ENCODE measurements at places on chromosomes 4 and X.

DNA sequence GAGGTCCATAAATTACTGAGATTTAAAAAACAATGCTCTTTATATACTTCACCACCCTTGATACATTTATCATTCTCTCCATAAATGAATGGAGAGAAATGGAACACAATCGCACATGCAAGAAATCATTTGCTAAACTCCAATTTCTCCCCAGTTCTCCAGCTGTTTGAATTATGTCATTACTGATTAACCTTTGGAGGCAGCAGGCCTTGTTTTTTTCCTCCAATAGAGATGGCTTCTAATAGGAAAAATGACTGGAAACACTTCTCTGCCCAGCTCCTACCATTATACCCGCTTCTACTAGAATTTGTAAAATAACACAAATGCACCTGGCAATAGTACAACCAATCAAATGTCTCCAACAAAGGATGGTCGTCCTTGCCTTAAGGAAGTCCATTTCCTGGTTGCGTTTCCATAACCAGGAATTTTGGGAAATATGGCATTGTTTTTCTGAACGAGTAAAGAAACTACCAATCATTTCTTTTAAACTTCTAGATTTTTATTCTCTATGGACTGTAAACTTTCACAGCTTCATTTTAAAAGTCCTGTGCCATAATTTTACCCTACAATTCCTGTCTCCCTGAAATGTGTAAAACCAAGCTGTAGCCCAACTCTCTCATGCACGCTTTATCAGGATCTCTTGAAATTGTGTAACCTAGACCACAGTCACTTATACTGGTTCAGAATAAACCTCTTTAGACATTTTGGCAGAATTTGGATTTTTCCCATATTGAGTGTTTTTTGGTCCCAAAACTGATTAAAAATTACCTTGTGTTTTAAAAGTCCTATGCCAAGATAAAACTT, 60.1 kb downstream of the APBB2 start:
- DNase-seq, result no peak

DNA sequence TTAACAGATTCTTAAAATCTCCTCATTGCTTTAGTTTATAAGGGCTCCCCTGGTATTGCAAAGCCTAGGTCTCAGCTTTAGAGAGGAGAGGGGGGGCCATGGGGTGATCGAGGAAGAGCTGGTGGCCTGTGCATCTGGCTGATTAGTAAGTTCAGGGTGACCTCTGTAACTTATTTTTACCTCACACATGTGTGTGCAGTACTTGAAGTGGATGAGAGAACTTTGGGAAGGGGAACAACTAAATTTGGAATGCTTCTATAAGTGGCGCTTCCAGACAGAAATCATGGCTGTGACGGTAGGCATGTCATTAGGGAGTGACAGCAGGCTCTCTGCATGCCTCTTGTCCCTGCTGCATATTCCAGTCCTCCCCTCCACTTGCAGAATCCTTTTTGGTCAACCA, 41.9 kb downstream of the FRAS1 start:
- DNase-seq, result no peak

GRCh38 chr4:53169695-53170617, 195.9 kb downstream of the SCFD2 start:
- no peak for DNase-seq

GRCh38 chr4:5756271-5756670, 45.3 kb downstream of the EVC start:
- no peak for DNase-seq

GRCh38 chr4:182264139-182264752, 21.0 kb downstream of the TENM3 start:
- DNase-seq, result no peak

GRCh38 chrX:86946569-86946968, 571.0 kb upstream of the KLHL4 start:
- no peak for DNase-seq

- no peak for DNase-seq
Observed at GRCh38 chr4:145852256-145852839, 86.3 kb downstream of the ZNF827 start.

GRCh38 chrX:37388413-37388812, 39.2 kb downstream of the PRRG1 start:
- DNase-seq, result no peak

DNA sequence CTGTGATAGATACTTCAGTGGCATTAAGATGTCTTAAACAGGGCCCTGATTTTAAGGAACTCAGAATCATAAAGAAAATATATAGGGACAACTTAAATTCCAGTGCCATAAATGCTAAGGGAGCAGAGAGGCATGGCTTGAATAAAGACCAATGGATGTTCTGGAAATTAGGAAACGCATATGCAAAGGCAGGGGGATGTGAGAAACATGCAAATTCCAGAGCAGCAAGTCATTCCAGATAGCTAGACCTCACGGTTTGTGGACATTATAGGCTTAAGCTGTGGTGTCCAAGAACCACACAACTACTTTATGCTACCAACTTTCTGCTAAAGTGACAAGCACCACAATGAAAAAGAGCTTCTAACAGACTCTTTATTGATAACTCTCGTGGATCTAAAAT, 132.6 kb upstream of the ANK2 start:
- peak; percentile 31 for DNase-seq

- no peak for DNase-seq
Observed at GRCh38 chrX:15233416-15234015, 36.4 kb downstream of the ASB9 start.

DNA sequence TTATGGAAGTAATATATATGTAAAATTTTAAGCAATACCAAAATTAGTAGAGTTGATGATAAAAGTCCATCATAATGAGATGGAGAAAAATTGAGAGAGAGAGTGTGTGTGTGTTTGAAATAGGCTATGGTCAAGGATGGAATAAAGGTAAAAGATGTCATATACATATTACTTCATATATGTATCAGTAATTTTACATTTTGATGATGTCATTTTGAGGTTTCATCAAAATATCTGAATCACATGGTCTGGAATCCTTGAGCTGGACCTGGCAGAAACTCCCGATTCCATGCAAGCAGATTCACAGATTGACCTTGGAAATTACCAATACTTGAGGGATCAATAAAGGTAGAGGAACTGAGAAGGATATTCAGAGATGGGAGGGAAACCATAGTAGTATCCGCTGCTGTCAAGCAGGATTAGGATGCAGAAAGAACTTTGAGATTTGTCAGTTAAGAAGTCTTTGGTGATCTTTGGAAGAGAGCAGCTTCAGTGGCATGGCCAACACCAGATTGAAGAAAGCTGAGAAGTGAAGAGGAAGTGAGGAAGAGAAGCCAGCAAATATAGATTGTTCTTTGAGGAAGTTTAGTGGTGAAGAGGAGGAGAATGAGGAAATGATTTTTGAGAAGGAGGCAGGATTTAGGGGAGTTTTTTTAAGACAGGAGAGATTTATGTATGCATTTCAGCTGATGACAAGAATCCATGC, 21.5 kb downstream of the DNAAF6 start:
- no peak for DNase-seq

DNA sequence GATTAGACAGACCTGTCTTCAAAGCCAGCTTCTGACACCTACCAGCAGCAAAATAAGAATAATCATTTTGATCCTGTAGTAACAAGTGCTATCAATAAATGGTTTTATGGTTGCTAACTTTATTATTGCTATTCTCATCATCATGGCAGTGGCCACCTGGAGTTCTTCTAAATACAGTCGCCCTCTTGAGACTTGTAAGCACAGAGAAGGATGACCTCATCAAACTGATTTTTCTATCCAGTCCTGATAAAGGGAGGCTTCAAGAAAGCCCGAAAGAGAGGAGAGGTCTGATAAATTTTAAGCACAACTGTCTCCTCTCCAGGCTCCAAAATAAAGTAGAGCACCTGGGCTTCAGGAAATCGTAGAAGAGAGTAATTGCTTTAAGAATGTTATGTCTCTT, 286.4 kb downstream of the USP46 start:
- no peak for DNase-seq

GRCh38 chr4:39043861-39044363, 11.7 kb upstream of the TMEM156 start:
- no peak for DNase-seq

GRCh38 chrX:24575496-24575895, 71.7 kb downstream of the PCYT1B start:
- no peak for DNase-seq

DNA sequence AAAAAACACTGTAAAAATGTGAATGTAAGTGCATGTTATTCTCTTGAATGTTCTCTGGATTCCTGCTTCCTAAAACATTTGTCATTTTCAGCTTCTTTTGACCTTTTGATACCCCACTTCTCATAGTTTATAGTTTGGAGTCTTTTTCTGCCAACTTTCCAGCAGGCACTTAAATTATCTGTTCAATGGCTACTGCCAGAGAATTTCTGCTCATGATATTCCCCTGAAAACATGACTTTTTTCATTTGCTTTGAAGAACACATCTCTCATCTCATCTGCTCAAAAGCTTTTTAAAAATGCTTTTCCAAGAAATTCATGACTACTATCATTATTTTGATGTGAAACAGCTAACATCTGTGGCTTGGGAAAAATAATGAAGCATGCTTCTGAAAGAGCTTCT, 269.7 kb upstream of the PCDH7 start:
- DNase-seq, result no peak

DNA sequence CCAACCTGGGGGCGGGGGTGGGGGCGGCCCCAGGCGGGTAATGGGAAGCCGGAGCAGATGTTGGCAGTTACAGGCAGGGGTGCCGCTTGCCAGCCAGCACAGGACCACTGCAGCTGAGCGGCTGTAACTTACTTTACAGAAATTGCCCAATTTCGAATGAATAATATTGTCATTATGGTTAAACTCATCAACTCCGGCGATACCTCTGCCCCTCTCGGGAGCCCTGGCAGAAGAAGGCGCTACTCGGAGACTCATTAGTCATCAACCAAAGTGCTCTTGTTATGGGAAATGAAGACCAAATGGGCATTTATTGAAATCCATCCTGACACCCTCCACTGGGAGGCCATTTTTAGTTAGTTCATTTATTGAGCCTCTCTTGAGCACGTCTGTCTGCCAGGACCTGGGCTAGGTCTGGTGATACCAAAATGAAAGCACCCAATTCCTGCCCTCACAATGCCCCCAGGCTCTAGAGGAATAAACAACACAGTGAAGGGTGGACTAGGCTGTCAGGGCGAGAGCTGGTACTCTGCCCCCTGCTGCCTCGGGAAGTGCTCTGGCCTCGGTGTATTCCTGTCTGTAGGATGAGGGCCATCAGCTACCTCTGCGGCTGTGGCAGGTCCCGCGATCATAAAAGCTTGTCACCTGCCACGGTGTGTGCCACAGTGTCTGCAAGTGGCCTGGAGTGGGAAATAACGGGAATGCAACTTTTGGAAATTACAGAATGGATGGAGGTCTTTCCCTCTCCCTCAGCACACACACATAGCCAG, 159.1 kb upstream of the PSAPL1 start:
- DNase-seq, result no peak

DNA sequence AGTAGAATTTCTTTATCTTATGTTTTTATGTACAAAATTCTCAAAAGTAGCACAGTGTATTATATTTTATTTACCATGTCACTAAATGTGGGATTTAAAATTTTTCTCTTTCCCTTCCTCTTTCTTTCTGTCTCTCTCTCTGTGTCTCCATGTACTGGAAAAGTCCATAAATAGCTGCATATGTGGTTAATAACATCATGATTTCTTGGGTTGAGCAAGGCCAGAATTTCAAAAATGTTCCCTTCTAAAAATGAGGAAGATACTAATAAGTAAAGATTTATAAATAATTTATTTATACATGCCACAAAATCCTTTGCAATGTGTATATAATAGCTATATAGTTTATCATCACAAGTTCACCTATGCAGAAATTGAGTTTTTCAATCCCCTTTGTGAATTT, 29.1 kb upstream of the DKK2 start:
- no peak for DNase-seq

DNA sequence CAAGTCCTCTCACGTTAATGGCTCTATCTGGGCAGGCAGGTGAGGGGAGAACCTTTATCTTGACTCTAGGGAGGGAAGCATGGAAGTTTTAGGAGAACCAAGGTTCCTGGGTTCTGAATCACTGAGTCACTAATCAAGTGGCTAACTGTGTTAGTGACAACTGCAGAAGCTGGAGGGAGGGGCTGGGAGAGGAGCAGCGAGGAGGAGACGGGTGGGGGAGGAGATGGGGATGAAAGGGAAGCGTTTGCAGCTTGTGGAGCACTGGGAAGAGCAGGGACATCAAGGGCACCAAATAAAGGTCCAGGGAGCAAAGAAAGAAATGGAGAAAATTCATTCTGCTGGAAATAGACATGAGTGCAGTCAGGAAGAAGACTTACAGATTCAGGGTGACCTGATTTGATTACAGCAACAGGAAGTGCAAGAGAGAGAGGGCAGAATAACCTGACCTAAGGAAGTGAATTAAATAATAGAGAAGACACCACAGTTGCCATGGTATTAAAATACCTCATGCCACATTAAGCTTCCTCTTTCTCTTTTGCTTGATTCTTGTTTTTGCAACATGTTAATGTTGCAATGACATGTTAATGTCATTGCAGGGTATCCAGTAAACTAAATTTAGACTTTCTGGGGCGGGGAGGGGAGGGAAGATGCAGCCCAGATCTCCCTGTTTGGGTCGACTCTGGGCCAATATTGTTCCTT, 4.5 kb upstream of the SETD7 start:
- DNase-seq, result no peak

- no peak for DNase-seq
Observed at GRCh38 chr4:35229021-35229420, 1015.3 kb downstream of the ARAP2 start.

DNA sequence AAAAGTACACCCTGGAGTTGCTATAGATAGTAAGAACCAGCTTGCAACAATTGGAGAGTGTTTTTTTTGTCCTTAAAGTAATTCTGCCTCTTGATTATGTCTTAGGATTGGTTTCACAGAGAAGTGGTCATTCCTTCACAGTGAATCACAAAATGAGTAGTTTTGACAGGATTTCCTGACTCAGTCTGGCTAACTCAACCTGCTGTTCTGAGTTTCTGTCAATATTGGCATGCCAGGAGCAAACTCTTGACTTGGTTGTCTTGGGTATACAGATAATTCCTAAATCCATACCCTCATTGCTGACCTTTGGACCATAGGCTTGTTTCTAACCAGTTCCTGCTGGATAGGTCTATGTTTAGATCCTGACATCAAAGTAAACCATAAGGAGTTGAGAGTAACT, 9.4 kb downstream of the FHIP1A start:
- peak; percentile 54 for DNase-seq

GRCh38 chr4:100082852-100083251, 107.4 kb downstream of the DDIT4L start:
- DNase-seq, result no peak

- DNase-seq, result no peak
Observed at GRCh38 chrX:111244235-111244750, 26.0 kb downstream of the CAPN6 start.

- no peak for DNase-seq
Observed at GRCh38 chr4:46720055-46720454, 189.0 kb downstream of the COX7B2 start.

DNA sequence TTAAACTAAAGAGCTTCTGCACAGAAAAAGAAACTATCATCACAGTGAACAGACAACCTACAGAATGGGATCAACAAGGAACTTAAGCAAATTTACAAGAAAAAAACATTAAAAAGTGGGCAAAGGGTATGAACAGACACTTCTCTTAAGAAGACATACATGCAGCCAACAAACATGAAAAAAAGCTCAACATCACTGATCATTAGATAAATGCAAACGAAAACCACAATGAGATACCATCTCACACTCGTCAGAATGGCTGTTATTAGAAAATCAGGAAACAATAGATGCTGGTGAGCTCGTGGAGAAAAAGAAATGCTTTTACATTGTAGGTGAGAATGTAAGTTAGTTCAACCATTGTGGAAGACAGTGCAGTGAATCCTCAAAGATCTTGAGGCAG, 27.8 kb downstream of the PAPSS1 start:
- no peak for DNase-seq
